ENCODE measurements at places on chromosomes 6 and 20.
A peak's percentile ranks its signal among the peaks of the same experiment; 100 is the strongest.

DNA sequence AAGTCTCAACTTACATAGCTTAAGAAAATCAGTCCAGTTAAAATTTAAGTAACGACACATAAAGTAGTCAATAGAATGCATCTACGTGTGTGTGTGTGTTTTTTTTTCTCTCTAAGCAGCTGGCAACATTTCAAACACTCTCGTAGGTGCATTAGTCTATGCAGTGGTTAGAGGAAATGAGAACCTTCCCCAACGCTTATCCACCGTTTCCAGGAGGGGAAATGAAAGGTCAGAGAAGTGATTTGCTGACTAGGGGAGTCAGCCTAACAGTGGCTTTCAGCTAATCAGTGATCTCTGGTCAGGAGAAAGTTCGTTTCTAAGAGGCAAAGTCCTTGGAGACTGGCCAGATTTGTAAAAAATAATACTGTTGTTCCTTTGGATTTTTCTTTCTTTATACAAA, 806.6 kb downstream of the C6orf118 start:
- DNase-seq = no peak

DNA sequence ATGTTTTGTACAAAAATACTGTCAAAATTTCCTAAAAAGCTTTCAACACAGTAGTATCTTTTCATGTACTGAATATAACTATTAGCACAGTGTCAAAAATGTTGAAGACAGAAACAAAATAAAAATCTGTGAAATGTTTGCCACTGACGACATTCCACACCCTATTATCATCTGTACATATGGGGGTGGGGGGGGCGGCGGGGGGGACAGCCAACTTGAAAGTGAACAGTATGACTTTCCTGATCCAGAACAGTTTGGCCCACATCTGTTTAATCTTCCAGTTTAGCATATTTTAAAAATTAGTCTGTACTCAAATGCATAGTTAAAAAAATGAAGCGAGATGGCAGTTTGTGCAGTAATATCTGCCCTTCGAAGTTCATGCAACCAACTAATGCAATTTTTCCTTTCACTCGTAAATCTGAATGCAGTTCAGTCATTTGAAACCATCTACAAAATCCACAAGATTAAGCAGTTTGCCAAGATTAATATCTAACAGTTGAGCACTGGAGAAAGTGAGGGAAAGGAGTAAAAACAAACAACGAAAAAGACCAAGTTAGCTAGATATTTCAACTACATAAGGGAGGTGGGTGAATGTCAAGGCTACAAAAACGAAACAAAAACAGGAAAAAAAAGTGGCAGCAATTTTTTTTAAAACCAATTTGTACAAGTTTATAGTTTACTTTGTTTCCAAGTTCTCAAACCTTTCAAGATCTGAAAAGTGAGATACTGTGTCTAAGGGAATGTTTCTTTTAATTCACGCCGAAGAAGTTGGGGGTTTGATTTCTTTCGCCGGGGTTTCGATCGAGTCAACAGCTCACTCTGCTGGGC, 1.9 kb downstream of the CITED2 start:
- peak; percentile 36 for DNase-seq

DNA sequence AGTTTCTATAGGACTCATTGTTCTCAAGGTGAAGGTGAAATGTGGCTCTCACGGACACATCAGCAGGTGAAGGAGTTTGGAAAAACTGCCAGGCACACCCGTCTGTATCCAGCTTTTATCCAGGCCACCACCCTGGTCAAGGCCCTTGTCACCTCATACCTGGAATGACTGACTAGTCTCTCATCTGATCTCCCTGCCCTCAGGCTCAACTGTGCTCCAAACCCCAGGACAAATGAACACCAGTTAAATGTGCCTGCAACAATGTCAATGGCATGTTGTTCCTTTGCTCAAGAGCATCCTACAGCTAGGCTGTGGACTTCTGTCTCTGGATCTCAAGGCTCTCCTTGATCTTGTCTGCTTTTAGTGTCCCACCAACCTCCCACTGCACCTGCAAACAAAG, 47.6 kb upstream of the DSP start:
- DNase-seq = no peak

DNA sequence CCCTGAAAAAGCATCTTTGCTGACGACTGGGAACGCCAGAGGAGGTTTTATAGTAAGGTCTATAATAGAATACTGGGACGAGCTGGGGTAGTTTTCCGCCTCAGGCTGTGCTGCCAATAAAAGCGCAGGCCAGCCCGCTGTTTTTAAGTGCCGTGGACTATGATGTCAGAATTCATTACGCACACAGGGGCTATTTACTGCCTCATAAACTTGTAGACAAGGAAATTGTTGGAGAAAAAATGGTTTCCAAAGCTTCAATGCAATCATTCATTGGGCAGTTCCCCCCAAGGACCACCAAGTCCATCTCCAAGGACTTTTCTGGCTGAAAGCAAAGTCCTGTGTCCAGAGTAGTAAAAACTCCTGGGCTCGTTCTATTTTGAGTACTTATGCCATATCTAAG, 20.4 kb upstream of the FOXF2 start:
- no peak for DNase-seq

- no peak for DNase-seq
These were observed 449.5 kb downstream of the PHF3 start for GRCh38 chr6:64085126-64085525.

DNA sequence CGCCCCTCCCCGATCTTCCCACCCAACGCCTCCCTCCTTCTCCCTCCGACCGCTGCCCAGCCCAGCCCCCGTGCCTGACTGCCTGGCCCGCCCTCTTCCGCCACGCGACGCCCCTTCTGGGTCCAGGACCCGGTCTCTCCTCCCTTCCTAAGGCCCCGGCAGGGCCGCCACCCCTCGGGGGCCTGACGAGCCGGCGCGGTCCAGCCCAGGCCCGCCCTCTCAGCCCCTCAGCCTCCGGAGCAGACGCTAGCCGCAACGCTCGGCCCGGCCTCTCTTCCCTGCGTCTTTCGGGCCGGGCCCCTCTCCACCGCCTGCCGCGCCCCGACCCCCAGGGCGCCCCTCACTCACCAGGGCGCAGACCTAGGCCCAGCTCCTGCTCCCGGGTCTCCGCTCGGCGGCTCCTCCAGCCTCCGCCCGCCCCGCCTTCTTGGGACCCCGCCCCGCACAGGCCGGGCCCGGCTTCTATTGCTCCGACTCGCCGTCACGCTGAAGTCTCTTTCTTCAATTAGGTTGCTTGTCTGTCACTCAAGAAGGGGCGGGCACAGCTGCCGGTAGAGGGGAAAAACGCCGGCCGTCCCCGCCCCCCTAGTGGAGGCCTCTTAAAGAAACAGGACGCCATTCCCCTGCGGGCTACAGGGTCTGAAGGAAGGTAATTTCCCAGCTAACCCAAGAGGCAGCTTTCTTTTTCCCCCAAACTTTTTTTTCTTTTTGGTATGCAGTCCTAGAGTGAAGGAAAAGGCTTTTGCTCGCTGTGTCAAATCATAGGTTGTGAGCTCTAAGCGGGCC, at the start of gene ELMO2:
ELMO2 (minus strand) TSS at position 416 of the 786 bp plus-strand sequence. CDS start 12,133 bp downstream, outside the sequence.
- peak; percentile 99 for DNase-seq

DNA sequence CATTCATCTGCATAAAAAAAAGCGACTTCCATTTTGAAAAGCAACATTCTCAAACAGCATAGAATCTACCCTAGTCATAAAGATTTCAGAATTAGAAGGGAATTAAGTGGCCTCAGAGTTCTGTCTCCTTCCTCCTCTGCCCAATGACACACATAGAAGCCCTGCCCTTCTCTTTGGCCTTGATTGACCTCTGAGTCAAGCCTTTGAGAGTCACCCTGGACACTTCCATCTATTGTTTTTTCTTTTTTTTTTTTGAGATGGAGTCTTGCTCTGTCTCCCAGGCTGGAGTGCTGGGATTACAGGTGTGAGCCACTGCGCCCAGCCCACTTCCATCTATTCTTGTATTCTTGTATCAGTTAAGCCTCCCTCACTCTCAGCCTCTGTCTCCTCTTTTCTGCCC, 44.8 kb upstream of the CTNNBL1 start:
- DNase-seq = peak; percentile 59

- DNase-seq = no peak
These were observed 3.5 kb downstream of the FKBP1C start for GRCh38 chr6:63214816-63215215.

Data from GM23248 (cell line).